ENCODE measurements at places on chromosomes 1 and 21.

DNA sequence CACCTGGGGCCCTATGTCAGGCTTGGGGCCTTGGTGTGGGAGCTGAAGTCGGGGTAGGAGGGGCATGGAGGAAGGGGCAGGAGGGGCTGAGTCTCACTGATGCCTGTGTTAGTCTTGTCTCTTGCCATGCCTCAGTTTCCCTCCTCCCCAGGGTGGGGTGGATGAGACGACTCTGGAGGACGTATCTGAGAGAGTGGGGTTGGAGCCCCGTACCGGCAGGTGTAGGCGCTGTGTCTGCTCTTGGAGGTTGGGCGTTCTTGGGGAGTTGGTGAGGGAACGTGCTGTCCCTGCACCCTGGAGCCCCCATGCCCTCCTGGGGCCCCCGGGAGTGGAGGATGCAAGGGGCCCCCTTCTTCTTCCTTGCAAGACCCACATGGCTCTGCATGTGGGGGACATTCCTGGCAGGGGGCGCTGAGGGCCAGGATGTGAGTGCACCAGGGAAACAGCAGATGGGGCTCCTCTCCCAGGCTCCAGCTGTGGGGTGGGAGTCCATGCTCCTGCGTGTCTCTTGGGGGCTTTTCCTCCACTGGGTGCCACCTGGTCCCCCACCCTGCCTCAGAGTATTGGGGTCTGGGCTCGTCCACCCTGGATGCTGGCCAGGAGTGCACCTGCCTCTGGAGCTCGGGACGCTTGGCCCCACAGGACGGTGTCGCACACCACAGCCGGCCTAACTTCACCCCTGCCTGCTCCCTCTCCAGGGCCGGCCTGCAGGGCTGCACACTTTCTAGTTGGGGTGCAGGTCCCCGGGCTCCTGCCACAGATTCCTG is 1.4 kb upstream of the TNFRSF14 start:
- DNase-seq: no peak

GRCh38 chr1:62307895-62308492 is 11.2 kb downstream of the KANK4 start:
- DNase-seq: no peak

DNA sequence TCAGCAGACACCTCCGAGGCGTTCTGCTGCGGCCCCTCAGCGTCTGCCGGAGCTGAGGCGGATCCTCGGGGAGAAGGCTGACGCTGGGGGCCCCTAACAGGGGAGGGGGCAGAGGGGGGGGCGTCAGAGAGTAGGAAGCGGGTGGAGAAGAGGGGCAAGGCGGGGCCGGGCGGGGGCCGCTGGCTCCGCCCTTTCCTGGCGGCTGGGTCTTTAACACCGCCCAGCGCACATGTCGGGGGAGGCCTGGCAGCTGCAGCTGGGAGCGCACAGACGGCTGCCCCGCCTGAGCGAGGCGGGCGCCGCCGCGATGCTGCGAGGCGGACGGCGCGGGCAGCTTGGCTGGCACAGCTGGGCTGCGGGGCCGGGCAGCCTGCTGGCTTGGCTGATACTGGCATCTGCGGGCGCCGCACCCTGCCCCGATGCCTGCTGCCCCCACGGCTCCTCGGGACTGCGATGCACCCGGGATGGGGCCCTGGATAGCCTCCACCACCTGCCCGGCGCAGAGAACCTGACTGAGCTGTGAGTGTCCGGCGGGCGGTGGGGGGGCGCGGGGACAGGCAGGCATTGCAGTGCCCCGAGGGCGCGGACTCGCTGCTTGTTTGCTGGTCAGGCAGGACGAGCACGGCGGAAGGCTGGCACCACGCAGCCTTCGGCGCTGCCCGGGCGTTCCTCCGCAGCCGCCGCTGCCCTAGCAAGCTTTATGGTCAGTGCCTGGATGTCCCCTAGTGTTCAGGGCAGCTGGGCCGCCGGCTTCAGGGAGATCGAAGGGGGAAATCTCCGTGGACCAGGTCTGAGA is at the start of gene NTRK1:
TSS of gene NTRK1 (plus strand) at position 238 of the 796 bp plus-strand sequence. CDS start at position 308, 70 bp downstream.
- peak; percentile 60 for DNase-seq

DNA sequence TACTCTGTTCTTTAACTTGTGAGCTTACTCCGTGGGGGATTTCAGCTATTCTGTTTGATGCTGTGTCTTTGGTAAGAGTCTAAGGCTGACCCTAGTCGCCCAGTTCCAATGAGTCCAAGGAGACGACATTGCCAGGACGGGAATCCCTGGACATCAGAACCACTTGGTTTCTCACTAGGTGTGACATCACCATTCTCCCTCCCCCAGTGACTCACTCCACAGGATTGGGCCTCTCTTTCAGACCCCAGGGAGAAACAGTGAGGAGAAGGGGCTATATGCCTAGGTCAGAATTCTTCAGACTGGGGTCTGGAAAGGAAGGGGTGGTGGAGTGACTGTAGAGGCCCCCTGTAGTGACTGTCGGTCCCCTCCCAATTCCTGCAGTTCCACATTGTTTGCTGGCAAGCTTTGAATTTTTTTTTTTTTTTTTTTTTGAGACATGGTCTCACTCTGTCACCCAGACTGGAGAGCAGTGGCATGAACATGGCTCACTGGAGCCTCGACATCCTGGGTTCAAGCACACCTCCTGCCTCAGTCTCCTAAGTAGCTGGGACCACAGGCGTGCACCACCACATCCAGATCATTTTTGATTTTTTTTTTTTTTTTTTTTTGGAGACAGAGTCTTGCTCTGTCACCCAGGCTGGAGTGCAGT is 21.3 kb downstream of the ALPL start:
- no peak for DNase-seq

GRCh38 chr1:203807196-203807595 is 11.8 kb downstream of the ZBED6 start:
- DNase-seq: no peak

DNA sequence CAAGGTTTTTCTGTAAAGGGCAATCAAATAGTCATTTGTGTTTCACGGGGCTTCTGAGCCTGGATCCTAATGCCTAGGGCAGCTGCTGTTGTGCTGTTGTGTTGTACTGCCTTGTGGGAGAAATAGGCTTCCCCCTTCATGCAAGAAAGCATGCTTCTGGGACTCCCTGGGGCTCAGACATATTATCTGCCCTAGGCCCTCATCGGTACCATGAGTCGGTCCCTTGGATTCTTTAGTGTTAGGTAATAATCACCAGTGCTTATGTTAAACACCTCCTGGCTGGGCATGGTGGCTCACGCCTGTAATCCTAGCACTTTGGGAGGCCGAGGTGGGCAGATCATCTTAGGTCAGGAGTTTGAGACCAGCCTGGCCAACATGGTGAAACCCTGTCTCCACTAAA is 245.9 kb downstream of the TNR start:
- no peak for DNase-seq

DNA sequence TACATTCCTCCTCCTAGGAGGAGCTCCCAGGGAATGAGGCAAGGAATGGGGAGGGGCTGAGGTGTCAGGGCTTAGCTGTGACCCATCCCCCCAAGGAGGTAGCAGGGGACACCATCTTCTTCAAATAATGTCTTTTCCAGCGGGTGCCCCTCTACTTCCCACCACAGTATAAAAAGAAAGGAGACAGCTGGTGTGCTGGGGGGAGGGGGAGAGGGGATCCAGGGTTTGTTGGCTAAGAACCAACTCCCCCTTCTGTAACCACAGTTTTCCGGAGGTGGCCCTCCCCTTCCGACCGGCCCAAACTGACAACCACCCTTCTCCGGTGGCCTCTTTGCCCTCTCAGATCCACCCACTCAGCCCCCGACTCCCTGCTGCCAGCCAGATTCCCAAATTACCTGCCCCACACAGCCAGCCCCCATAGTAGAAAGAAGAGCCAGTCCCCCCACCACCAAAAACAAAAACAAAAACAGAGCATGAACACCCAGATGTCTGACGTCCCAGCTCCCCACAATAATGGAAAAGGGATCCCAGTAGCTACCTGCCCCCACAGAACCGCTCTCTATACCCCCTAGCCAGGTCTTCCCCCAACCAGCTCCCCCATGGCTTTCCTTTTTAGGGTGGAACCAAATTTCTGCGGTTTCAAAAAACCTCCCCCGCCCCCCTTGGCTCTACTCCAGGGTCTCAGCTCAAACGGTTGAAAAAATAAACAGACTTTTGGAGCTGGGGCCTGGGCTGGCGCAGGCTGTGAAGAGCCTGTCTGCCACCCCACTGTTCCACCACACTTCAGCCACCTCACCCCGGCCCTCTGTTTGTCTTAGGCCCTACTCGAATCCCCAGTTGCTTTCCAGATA is 2.1 kb downstream of the ARHGEF2 start:
- no peak for DNase-seq

DNA sequence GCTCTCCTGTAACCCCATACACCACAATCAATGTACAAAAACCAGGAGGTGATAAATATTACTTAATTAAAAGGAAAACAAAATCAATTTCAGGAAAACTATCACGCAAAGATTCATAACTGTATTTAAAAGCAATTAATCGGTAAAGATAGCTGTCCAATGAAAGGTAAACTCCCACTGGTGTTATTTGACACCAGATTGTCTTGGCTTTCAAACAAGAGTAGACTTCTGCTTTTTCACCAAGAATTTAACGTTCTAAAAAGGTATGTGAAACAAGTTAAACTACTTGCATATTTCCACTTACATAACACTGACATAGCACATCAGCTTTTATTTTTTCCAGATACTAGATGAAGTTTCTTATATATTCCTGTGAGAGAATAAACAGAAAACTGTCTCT is 3.5 kb downstream of the PLPP3 start:
- DNase-seq: no peak

Measured in dorsolateral prefrontal cortex (tissue), 122 donors.